ENCODE measurements at places on chromosomes 3 and 15. TPM values are rescaled to one million over a fixed set of nuclear protein-coding genes. Genes with fewer than 3 reads are reported as not detected.
A peak's percentile ranks its signal among the peaks of the same experiment; 100 is the strongest.

Gene PPP2R3A
- 14.8 TPM for total RNA-seq

Gene LHFPL4
- total RNA-seq: not detected

Gene GPR156
- 1.3 TPM for total RNA-seq

Gene GATA2
- 0.44 TPM for total RNA-seq

Gene MYNN
- 14.3 TPM for total RNA-seq

Gene PRR20G
- total RNA-seq: not detected

Gene ATP10A
- 163 TPM for total RNA-seq

- no peak overlapping the region for H3K27ac ChIP-seq
- no peak overlapping the region for H3K4me3 ChIP-seq
- peaks cover 4% of the 10 kb centered on the region for H3K4me1 ChIP-seq
- DNase-seq: no peak
- H3K27me3 ChIP-seq: peaks cover 67% of the 10 kb centered on the region
These were observed 17.6 kb upstream of the EPHB3 start for GRCh38 chr3:184543843-184544512.

GRCh38 chr3:72255191-72255590, 470.2 kb upstream of the PROK2 start:
- no peak for DNase-seq
- H3K27ac ChIP-seq: peak overlapping the region; percentile 18
- peaks cover 31% of the 10 kb centered on the region for H3K4me1 ChIP-seq

- no peaks in the 10 kb centered on the region for H3K36me3 ChIP-seq
- H3K4me1 ChIP-seq: peaks cover 20% of the 10 kb centered on the region
- no peak overlapping the region for H3K4me3 ChIP-seq
- peaks cover 37% of the 10 kb centered on the region for H3K27me3 ChIP-seq
- no peak overlapping the region for H3K27ac ChIP-seq
These were observed 64.4 kb upstream of the IGF1R start for GRCh38 chr15:98583771-98584430.

- H3K4me1 ChIP-seq: no peaks in the 10 kb centered on the region
- no peak overlapping the region for H3K4me3 ChIP-seq
- H3K27ac ChIP-seq: no peak overlapping the region
- H3K36me3 ChIP-seq: no peaks in the 10 kb centered on the region
- DNase-seq: no peak
- H3K27me3 ChIP-seq: peaks cover 38% of the 10 kb centered on the region
These were observed 125.4 kb upstream of the CPNE4 start for GRCh38 chr3:132160198-132160597.

DNA sequence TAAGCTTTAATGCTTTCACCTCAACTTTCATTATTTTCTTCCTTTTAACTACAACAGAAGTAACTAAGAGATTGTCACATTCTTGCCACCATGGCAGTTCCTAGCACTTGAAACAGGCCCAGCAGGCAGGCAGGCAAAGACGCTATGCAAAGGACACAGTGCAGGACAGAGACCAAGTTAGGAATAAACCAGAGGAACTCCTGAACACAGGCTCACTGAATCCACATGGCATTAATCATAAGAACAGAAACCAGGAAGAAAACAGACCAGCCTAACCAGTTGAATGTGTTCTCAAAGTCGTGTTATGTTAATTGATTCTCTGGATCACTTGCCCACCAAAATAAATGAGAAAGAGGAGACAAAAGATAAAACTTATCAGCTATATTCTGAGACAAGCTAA, 397.6 kb downstream of the TBL1XR1 start:
- H3K4me3 ChIP-seq: no peak overlapping the region
- no peak for DNase-seq
- H3K36me3 ChIP-seq: peaks cover 5% of the 10 kb centered on the region
- no peak overlapping the region for H3K27ac ChIP-seq
- peaks cover 13% of the 10 kb centered on the region for H3K27me3 ChIP-seq
- peaks cover 8% of the 10 kb centered on the region for H3K4me1 ChIP-seq

DNA sequence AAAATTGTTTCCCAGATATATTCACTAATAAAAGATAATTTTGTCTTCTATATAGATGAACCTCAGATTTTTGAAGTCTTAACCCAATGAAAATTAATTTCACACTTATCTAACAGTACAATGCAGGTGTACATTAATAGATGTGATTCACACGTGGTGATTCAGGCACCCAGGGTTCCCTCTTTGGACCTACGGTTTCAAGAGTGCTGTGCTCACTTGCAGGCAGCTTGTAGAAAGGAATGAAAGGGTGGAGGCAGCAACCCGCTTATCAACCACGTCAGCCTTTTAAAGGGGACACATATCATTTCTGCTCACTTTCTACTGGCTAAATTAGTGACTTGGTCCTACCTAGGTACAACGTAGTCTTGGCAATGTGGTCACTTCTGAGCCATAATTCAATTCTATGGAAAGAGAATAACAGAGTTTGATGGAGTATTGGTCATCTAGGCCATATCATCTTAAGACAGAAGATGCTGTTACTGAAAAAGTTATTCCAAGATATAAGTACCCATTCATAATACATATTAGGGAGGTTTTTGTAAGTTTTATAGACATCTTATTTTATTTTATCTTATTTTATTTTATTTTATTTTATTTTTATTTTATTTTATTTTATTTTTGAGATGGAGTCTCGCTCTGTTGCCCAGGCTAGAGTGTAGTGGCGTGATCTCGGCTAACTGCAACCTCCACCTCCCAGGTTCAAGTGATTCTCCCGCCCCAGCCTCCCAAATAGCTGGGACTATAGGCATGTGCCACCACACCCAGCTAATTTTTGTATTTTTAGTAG, 37.9 kb downstream of the ACP3 start:
- H3K27me3 ChIP-seq: peaks cover 35% of the 10 kb centered on the region
- no peak overlapping the region for H3K27ac ChIP-seq
- no peak overlapping the region for H3K4me3 ChIP-seq
- H3K36me3 ChIP-seq: no peaks in the 10 kb centered on the region

- H3K4me3 ChIP-seq: no peak overlapping the region
- peaks cover 8% of the 10 kb centered on the region for H3K4me1 ChIP-seq
- H3K36me3 ChIP-seq: no peaks in the 10 kb centered on the region
- peaks cover 4% of the 10 kb centered on the region for H3K27me3 ChIP-seq
- DNase-seq: no peak
These were observed 14.5 kb downstream of the LAMP3 start for GRCh38 chr3:183148056-183148455.

DNA sequence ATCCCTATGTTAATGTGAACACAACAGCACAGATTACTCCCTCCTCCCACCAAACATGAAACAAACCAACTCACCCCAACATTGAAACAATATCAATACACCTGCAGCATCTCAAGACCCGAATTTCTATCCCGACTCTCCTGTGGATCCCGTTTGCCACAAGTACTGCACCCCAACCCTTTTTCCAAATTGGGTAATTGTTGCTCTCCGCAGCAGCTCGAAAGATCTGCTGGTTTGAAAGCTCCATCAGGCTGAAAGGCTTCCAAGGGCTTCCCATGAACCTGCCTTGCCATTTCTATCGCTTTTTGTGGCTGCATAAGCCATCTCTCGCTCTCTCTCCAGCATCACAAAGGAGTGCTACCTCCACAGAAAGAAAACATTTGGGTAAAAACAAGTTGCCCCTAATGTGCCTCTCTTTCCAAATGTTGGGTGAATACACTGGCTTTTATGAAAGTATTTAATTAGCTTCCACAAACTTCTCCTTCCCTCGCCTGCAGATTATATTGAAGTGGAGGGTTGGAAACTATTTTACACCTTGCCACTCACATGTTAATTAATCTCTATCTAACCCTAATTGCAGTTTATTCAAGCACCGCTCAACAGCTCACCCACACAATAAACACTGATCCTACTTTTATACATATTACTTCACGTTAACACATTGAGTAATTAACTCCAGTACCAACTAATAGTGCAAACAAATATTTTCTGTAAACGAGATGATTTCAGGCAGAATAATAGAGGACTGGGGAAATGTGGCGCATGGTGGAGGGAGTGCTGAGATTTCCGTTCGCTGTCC, 2.5 kb upstream of the FEZF2 start:
- DNase-seq: no peak
- H3K4me1 ChIP-seq: peaks cover 26% of the 10 kb centered on the region
- H3K36me3 ChIP-seq: peaks cover 2% of the 10 kb centered on the region
- H3K27ac ChIP-seq: no peak overlapping the region
- peaks cover 86% of the 10 kb centered on the region for H3K27me3 ChIP-seq
- H3K4me3 ChIP-seq: no peak overlapping the region

DNA sequence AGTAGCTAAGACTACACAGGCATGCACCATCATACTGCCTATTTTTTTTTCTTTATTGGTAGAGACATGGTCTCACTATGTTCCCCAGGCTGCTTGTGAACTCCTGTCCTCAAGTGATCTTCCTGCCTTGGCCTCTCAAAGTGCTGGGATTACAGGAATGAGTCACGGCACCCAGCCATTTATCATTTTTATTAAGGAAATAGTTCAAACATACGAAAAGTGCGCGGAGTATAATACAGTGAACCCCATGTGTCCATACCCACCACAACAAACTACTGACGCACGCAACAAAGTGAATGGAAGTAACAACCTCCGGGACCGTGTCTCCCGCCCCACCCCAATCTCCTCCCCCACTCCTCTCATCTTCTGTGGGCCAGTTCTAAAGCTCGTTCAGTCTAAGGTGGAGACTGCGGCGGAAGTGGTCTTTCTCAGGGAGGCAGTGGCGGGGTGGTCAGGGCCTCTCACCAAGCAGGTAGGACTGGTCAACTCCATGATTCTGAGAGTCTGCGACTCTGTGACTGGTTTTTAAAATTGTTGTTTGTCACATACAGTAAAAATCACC, 42.1 kb downstream of the DNAJB8 start:
- peaks cover 30% of the 10 kb centered on the region for H3K27me3 ChIP-seq
- H3K4me1 ChIP-seq: no peaks in the 10 kb centered on the region
- peaks cover 3% of the 10 kb centered on the region for H3K36me3 ChIP-seq
- no peak for DNase-seq
- no peak overlapping the region for H3K27ac ChIP-seq

GRCh38 chr3:60810881-60811280, 440.4 kb downstream of the FHIT start:
- no peaks in the 10 kb centered on the region for H3K36me3 ChIP-seq
- H3K4me3 ChIP-seq: no peak overlapping the region
- H3K27ac ChIP-seq: no peak overlapping the region
- no peaks in the 10 kb centered on the region for H3K4me1 ChIP-seq
- H3K27me3 ChIP-seq: no peaks in the 10 kb centered on the region

DNA sequence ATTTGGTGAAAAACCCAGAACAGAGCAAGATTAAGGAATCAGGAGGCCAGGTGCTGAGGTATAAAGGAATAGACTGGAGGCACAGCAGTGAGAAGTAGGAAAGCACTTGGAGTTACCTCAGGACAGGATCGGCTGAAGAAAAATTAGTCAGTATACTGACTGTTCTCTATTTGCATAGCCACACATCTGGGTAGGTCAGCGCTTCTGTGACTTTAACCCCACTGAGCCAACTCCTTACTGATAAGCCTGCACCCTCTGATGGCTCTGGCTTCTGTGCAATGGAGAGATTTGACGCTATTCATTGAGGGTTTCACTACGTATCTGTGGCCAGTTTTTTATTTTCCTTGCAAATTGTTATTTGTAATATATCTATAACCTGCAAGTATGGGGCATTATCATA, 22.3 kb downstream of the MECOM start:
- no peak overlapping the region for H3K27ac ChIP-seq
- H3K4me1 ChIP-seq: no peaks in the 10 kb centered on the region
- H3K36me3 ChIP-seq: no peaks in the 10 kb centered on the region
- H3K4me3 ChIP-seq: no peak overlapping the region
- no peak for DNase-seq

DNA sequence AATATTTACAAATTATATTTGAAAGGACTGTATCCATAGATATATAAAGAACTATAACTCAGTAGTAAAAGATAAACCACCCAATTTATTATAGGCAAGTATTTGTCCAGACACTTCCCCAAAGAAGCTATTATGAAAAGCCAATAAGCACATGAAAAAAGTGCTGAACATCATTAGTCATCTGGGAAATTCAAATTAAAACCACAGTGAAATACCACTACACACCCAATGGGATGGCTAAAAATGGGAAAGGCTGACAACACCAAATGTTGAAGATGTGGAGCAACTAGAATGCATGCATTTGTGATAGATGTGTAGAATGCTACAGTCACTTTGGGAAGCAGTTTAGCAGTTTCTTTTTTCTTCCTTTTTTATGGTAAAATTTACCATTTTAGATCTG, 147.0 kb downstream of the PDE8A start:
- H3K36me3 ChIP-seq: peaks cover 43% of the 10 kb centered on the region
- H3K27ac ChIP-seq: no peak overlapping the region
- no peaks in the 10 kb centered on the region for H3K27me3 ChIP-seq
- H3K4me1 ChIP-seq: peaks cover 8% of the 10 kb centered on the region
- DNase-seq: no peak

DNA sequence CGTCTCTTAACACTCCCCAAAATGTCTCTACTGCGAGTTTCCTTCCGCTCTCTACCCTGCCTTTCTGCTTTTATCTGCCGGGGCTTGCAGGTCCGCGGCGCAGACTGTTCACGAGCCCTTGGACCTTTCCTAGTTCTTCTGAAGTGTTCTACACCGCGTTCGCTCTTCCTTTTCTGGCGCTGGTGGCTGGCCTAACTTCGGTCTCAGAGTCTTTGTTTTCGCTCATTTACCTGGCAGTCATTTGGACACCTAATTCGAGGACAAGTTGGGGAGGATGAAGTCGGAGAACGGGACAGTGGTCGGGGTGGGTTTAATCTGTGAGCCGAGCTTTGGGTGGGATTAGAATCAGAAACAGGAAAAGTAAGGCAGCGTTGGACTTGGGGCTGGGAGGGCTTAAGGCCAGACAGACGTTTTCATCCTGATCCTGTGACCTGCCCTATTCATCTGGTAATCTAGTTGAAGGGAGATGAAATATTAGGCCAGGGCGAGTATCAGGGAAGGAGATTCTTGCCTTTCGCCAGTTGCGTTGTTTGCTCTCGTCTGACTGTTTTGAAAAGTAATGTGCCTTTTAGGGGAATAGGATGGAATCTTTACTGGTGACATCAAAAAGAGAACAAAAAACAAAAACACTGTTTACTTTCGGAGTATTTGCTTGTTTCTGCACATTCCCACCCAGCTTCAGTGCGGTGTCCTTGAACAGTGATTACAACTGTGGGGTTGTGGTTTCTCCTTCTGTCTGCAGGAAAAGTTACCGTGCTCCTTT, 1.8 kb downstream of the DIPK2A start:
- peaks cover 49% of the 10 kb centered on the region for H3K4me1 ChIP-seq
- H3K4me3 ChIP-seq: peak overlapping the region; percentile 97
- peak overlapping the region; percentile 97 for H3K27ac ChIP-seq
- no peaks in the 10 kb centered on the region for H3K27me3 ChIP-seq
- no peaks in the 10 kb centered on the region for H3K36me3 ChIP-seq

- no peak for DNase-seq
- no peak overlapping the region for H3K27ac ChIP-seq
- H3K36me3 ChIP-seq: no peaks in the 10 kb centered on the region
These were observed 433.7 kb downstream of the MAGI1 start for GRCh38 chr3:65604863-65605526.

GRCh38 chr3:159082519-159082918, 280.7 kb downstream of the MFSD1 start:
- H3K4me3 ChIP-seq: no peak overlapping the region
- no peaks in the 10 kb centered on the region for H3K36me3 ChIP-seq
- H3K27me3 ChIP-seq: no peaks in the 10 kb centered on the region
- peaks cover 16% of the 10 kb centered on the region for H3K4me1 ChIP-seq

DNA sequence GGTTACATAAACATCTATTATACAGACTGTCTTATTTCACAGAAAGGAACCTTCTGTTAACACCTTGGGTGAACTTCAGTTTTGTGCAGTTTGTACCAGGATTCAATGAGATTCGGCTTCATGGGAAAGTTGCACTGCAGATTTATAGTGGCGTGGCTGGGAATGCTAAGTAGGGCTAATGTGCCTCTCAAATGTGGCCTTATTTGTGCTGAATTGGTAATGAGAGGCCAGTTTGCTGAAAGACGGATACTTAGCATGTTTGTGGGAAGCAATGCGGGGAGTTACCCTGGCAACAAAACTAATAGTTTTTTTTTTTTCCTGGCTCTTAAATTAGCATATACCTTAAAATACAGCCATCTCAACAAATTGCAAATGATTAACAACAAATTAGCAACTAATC, 28.6 kb upstream of the CEMIP start:
- peaks cover 21% of the 10 kb centered on the region for H3K36me3 ChIP-seq
- no peaks in the 10 kb centered on the region for H3K27me3 ChIP-seq
- H3K27ac ChIP-seq: no peak overlapping the region
- H3K4me1 ChIP-seq: peaks cover 21% of the 10 kb centered on the region
- H3K4me3 ChIP-seq: no peak overlapping the region
